ENCODE measurements at places on chromosomes 16 and 17.

- no peak for DNase-seq
Measured at GRCh38 chr17:43905985-43906852, 1.1 kb downstream of the MPP2 start.

DNA sequence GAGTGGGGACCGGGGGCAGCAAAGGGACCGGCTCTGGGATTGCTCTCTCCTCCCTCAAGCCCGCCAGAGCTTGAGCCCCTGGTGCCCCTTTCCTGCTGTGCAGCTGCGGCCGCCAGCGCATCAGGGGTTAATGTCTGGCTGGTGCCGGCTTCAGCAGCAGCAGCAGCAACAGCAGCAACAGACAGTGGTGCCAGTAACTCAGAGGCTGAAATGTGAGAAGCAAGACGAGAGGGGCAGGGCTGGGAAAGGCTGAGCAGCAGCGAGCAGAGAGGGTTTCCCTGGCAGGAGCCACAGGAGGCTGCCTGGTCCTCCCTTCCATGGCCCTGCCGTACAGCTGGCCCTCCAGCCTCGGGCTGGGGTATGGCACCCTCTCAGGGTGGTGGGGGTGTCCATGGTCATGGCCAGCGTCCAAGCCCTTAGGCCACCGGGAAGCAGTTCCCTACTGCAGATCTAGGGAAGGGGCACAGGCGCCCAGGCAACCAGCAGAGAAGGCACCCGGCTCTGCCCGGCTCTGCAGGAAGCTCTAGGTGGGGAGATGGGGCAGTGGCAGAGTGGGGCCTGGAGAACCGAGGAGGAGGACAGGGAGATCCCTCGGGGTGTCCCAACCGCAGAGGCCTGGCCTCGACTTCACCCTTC is 21.1 kb upstream of the TFAP4 start:
- peak; percentile 23 for DNase-seq

GRCh38 chr16:27463741-27464591 is 62.0 kb downstream of the IL21R start:
- DNase-seq = no peak

DNA sequence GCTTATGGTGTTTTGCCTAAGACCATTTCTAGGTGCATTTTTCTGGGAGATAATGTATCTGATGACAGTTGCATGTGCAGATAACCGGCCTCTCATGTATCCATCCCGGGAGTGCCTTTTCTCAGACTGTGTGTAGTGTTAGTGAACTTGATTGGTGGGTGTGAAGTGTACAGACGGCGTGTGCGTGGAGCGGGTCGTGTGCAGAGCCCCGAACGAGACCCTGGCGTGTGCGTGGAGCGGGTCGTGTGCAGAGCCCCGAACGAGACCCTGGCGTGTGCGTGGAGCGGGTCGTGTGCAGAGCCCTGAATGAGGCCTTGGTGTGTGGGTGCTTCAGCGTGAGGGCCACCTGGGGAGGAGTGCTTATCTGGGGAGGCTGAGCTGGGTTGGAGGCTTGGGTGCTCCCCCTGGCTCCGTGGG is 28.9 kb upstream of the ZNF750 start:
- DNase-seq = no peak

GRCh38 chr17:75142236-75142971 is 10.9 kb upstream of the NT5C start:
- DNase-seq = no peak

DNA sequence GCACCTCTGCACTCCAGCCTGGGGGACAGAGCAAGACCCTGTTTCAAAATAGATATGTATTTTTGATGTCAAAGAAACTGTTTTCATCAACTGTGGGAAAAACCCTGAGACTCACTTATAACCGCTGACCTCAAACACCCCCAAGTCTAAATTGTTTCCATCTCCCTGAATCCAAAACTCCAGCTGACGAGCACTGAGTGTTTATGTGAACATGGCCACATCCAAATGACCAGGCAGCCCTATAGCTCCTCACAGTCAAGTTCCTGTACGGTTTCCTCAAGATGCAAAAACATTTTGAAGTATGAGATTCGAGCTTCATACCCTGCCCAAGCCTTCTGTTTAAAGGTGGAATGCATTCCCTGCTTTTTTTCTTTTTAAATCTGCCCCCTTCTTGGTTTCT is 45.3 kb upstream of the ZCCHC14 start:
- DNase-seq = no peak

- no peak for DNase-seq
Measured at GRCh38 chr17:28895794-28896447, 1.6 kb downstream of the FLOT2 start.

DNA sequence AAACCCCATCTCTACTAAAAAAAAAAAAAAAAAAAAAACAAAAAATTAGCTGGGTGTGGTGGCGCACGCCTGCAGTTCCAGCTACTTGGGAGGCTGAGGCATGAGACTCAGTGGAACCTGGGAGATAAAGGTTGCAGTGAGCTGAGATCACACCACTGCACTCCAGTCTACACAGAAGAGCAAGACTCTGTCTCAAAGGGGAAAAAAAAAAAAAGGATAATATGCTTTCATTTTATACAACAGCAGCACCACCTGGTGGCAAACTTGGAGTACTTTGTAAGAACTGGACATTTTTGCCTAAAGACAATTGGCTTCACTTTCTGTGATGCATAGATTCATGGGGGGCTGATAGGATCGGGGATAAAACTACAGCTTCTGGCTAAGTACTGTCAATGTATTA is 8.5 kb downstream of the CHTF8 start:
- DNase-seq = peak; percentile 69

DNA sequence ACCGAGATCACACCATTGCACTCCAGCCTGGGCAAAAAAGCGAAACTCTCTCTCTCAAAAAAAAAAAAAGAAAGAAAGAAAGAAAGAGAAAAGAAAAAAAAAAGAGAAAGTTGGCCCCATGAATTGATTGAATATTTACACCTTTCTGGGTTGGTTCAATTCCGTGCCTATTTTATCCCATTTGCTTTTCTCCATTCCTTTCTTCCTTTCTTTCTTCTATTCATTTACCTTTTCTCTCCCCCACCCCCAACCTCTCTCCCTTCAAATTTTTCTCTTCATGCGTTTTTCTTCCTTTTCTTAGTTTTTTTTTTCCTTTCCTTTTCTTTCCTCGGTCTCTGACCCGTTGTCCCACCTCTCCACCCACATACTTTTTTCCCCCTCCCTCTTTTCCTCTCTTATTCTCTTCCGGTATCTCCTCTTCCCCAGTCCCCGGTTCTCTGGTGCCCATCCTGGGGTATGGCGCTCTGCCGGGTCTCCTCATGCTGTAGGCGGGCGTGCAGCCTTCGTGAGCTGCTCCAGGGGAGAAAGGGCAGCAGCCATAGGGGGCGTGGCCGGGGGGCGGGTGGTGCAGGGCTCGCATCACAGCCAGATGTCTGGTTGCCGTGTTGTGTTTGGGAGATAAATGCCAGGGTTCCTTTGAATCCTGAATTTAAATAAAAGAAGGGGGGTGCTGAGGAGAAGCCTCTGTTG is 5.3 kb upstream of the COL1A1 start:
- DNase-seq = no peak

GRCh38 chr16:8583732-8584131 is 6.6 kb downstream of the TMEM114 start:
- no peak for DNase-seq

- no peak for DNase-seq
Measured at GRCh38 chr17:82930043-82930923, 90.5 kb upstream of the ZNF750 start.

DNA sequence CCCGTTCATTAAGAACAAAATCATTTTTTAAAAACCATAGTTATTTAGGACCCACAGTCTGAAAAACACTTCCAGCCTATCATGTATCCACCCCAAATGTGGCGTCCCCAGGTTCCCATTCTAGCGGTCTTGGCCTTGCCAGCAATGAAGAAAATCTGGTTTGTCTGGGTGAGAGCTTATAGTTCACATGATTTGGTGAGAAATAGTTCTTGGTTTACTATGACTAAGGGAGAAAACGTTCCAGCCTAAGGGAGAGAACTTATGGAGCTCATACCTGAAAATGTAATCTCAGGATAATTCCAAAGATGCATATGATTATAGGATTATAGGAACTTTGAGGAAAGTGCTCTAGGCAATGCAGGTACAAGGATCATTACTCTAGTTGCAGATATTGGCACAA is 4.8 kb downstream of the MARVELD3 start:
- no peak for DNase-seq

GRCh38 chr17:47941246-47942095 is at the start of gene PNPO:
TSS of gene PNPO (plus strand) at chr17:47941571. CDS start at chr17:47941676, 105 bp downstream.
- peak; percentile 97 for DNase-seq

- DNase-seq = no peak
Measured at GRCh38 chr16:89096042-89096717, 2.5 kb downstream of the ACSF3 start.

DNA sequence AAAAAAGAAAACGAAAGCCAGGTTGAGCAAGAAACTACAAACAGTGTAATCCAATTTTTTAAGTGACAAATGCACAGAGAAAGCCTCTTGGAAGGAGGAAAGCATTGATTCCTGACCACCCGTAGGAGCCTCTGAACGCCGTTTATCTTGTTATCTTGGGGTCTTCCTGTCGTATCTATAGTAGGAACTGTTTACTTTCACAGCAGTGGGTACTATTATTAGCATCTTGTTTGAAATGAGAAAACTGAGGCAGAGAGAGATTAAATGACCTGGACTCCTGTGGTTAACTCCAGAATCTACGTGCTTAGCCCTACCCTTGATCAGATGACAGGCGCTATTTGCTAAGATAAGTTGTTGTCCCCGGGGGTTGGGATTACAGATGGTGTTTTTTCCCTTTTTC is 196.7 kb upstream of the FOXF1 start:
- DNase-seq = no peak

DNA sequence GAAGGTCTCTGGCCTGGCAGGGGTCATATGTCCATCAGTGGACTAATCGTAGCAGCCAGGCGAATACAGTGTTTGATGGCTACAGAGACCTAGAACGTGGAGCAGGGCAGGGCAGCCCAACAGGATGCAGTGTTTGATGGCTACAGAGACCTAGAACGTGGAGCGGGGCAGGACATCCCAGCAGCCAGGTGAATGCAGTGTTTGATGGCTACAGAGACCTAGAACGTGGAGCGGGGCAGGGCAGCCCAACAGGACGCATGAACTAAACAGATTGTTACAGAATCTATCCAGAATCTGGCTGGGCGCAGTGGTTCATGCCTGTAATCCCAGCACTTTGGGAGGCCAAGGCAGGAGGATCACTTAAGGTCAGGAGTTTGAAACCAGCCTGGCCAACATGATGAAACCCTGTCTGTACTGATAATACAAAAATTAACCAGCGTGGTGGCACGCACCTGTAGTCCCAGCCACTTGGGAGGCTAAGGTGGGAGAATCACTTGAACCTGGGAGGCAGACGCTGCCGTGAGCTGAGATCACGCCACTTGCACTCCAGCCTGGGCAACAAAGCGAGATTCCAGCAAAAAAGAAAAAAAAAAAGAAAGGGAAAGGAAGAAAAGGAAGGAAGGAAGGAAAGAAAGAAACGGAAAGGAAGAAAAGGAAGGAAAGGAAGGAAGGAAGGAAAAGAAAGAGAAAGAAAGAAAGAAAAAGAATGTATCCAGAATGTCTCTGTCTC is 65.2 kb upstream of the RPH3AL start:
- DNase-seq = no peak

- peak; percentile 61 for DNase-seq
Measured at GRCh38 chr17:3385869-3386816, at the start of gene OR3A2. TSS of gene OR3A2 (minus strand) at chr17:3386308.

DNA sequence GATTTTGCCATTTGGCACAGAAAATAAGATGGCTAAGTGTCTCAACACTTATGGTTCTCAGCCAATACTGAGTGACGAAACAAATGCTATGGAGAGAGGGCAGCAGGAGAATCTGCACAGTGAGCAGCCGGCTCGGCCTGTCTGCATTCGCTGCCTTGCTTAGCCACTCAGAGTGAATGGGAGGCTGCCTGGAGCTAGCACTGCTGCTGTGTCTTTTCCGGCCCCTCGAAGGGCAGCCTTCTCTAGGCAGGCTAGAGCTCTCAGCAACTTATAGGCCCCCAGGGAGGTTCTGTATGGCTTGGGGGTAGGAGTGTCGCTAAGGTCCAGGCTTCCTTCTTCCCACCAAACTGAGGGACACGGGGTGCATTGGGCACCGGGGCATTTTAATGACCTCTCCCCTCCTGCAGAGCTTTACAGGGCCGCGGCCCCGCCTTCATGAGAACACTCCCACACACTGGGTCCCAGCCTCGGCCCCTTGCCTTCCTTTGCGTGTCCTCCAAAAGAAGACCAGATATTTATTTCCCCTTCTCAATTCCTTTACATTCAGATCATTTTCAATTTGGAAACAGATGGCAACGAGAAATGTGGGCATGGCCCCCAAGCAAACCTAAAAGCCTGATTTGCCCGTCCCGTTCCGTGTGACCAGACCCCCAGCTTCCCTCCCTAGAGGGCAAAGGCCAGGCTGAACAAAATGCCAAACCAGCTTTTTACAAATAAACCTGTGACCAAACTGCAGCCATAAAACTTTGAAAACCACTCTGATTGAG is 670.9 kb downstream of the TOX3 start:
- no peak for DNase-seq

- DNase-seq = peak; percentile 83
Measured at GRCh38 chr17:2064980-2065785, 10.3 kb downstream of the HIC1 start.

DNA sequence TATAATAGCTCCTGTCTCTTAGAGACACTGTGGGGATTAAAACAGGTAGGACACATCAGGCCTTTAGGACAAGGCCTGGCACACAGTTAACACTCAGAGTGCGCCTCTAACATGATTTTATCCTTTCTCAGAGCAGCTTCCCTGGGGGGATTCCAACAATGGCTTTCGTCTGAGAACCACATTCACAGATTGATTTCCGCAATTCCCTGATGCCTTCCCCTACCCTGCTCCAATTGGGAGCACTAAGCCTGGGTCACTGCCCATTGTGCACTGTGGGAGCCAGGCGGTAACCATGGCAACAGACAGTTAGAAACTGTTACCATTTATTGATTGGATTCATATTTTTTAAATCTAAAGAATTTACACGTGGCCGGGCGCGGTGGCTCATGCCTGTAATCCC is 5.9 kb upstream of the ALKBH5 start:
- no peak for DNase-seq

DNA sequence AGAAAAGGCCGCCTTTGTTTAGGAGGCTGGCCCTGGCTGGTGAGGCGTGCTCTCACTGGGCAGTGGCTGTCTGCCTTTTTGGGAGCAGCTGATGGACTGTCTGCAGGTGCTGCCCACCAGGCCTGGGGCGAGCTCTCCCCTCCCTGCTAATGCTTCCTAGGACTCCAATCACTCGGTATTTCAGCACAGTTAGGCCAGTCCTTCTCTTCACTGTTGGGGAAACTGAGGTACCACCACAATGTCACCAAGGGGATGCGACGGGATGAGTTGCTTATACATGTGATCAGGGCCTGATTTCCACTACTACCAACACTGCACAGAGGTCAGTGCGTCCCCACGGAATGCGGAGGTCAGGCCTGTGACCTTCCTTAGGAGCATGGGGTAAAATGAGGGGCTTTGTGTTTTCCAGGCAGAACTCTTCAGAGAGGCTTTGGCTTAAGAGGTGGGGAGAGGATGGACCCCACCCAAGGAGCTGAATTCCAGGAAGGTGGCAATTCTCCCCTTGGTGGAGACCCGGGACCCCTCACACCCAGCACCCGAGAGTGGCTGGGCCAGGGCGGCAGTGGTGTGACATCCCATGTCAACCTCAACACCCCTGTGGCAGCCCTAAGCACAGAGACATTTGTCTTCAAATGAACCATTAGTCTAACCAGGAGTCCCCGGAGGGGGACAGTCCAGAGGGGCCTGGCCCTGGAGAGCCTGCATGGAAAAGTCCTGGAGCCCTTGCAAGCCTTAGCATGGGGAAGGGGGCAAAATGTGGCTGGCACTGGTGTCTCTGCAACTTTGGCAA is 86.4 kb downstream of the N4BP1 start:
- no peak for DNase-seq

- no peak for DNase-seq
Measured at GRCh38 chr17:30917050-30917449, 4.7 kb upstream of the ADAP2 start.

- DNase-seq = peak; percentile 18
Measured at GRCh38 chr16:23948949-23949411, 113.2 kb downstream of the PRKCB start.

Measured in GM13976 (cell line).